ENCODE measurements at places on chromosomes 1 and 21. TPM values are rescaled to one million over a fixed set of nuclear protein-coding genes. Genes with fewer than 3 reads are reported as not detected.

DNA sequence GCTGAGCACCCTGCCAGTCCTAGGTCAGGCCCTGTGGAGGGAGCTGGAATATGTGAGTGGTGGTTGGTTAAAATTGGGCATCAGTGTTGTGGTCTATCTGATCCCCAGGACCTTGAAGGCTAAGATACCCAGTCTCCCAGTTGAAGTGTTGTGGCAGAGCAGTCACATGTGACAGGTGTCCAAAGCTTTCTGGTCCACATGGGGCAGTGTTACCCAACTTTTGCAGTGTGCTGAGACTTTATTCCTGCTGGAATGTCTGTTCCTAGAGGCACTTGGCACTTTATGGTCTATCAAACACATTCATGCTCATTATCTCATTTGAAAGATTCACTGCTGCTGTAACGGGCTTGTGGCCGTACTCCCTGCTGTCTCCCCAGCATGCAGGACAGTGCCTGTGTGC is 21.0 kb upstream of the LORICRIN start:
- no peaks in the 10 kb centered on the region for H3K4me1 ChIP-seq
- no peak for DNase-seq
- H3K36me3 ChIP-seq, result no peaks in the 10 kb centered on the region
- H3K27me3 ChIP-seq, result peaks cover 8% of the 10 kb centered on the region
- no peak overlapping the region for H3K27ac ChIP-seq
- H3K4me3 ChIP-seq, result no peak overlapping the region

GRCh38 chr1:199955235-199955634 is 72.3 kb upstream of the NR5A2 start:
- H3K4me1 ChIP-seq, result no peaks in the 10 kb centered on the region
- H3K27me3 ChIP-seq, result no peaks in the 10 kb centered on the region
- H3K27ac ChIP-seq, result no peak overlapping the region
- no peak for DNase-seq

- H3K4me3 ChIP-seq, result no peak overlapping the region
- H3K4me1 ChIP-seq, result peaks cover 2% of the 10 kb centered on the region
- DNase-seq, result peak; percentile 50
- H3K36me3 ChIP-seq, result no peaks in the 10 kb centered on the region
- H3K27me3 ChIP-seq, result no peaks in the 10 kb centered on the region
- no peak overlapping the region for H3K27ac ChIP-seq
Measured at GRCh38 chr21:43703035-43703880, 15.7 kb upstream of the PDXK start.

DNA sequence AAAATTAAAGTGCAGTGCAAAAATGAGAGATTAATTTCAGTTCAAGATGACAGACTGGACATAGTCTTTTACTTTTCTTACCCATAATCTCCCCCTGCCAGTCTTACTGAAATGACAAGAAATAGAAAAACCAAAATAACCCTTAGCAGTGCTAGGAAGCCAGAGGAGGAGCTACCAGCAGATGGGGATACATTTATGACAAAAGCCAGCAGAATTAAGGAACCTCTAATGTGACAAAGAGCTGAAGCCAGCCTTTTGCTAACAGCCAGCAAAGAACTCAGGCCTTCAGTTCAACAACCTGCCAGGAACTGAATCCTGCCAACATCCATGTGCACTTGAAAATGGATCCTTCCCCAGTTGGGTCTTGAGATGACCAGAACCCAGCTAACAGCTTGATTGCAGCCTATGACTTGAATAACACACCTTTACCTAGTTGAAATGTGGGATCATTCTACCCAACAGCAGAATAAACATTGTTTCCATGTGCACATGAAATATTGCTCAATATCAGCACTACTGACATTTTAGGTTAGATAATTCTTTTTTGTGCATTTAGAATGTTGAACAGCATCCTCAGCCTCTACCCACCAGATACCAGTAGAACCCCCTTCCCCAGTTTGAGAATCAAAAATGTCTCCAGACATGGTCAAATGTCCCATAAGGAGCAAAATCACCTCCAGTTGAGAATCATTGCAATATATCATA is 7.9 kb upstream of the TRAF5 start:
- H3K36me3 ChIP-seq, result peaks cover 8% of the 10 kb centered on the region
- no peaks in the 10 kb centered on the region for H3K4me1 ChIP-seq
- no peak for DNase-seq
- no peaks in the 10 kb centered on the region for H3K27me3 ChIP-seq
- no peak overlapping the region for H3K4me3 ChIP-seq

DNA sequence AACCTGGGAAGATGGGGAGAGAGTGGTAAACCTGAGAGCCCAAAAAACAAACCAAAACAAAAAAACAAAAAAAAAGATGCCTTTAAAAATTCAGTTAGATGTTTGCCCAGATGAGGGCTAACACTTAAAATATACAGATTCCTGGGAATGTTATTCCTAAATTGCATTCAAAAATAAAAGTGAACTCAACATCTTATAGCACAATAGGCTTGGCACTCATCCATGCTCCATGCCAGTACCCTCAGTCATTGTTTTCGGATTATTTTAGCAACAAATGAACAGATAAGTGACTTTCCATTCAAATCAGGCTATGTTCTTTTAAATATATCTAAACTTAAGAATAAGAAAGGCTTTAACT is 3.7 kb downstream of the ATP1A1 start:
- no peaks in the 10 kb centered on the region for H3K27me3 ChIP-seq
- H3K27ac ChIP-seq, result peak overlapping the region; percentile 100
- H3K4me3 ChIP-seq, result no peak overlapping the region
- H3K4me1 ChIP-seq, result peaks cover 29% of the 10 kb centered on the region
- H3K36me3 ChIP-seq, result no peaks in the 10 kb centered on the region
- DNase-seq, result no peak

DNA sequence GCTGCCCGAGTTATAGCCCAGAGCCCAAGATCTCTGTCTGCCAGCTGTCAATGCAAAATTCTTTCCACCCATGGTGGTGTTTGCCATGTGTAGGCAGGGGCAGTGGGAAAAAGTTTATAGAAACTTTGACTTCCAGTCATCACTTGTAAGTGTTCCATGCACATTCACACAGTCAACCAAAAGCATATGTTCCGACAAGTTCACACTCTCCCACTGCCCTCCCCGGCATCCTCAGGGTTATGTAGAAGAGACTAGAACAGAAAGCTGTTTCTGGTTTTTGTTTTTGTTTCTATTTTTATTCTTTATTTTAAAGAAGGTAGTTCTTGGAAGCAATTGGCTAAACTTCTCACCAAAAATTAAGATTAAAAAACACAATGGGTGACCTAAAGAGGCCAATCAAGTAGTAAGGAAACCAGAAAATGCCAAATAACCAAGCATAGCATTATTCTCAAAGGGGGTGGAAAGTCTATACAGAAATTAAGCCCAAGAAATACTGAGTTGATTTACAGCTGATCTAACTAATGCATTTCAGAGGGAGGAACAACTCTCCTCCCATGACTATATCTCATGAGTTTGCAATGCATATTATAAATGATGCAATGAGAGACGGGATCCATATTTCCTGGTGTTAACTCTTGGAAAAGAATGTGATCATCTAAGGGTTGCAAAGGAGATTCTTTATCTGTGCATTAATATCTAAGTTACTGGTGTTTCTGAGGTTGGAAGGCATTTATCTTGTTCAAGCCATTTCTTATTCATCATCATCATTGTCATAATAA is 91.5 kb upstream of the ETS2 start:
- no peaks in the 10 kb centered on the region for H3K27me3 ChIP-seq
- H3K36me3 ChIP-seq, result no peaks in the 10 kb centered on the region
- no peaks in the 10 kb centered on the region for H3K4me1 ChIP-seq
- no peak overlapping the region for H3K27ac ChIP-seq
- DNase-seq, result no peak

DNA sequence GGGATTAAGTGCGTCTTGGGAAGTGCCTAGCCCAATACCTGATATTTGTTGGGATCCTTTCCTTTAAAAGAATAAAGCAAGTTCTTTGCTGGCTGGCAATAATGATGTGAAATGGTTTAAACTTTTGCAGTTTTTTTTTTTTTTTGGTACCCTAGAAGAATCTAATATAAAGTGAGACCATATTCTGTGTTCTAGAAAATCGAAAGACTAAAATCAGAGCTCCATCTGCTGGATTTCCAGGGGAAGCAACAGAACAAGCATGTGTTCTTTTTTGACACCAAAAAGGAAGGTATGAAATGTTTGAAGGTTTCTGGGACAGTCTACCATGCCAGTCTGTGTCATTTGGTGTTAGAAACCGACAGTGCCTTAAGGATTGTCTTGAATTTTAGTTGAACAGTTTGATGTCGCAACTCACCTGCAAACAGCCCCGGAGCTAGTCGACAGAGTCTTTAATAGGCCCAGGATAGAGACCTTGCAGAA is 6.4 kb downstream of the UTP11 start:
- no peaks in the 10 kb centered on the region for H3K27me3 ChIP-seq
- peaks cover 49% of the 10 kb centered on the region for H3K36me3 ChIP-seq

- H3K36me3 ChIP-seq, result no peaks in the 10 kb centered on the region
- peaks cover 1% of the 10 kb centered on the region for H3K4me1 ChIP-seq
- H3K4me3 ChIP-seq, result no peak overlapping the region
- no peaks in the 10 kb centered on the region for H3K27me3 ChIP-seq
Measured at GRCh38 chr21:41775149-41775472, 8.3 kb upstream of the RIPK4 start.

- no peak overlapping the region for H3K4me3 ChIP-seq
- no peak overlapping the region for H3K27ac ChIP-seq
- H3K4me1 ChIP-seq, result peaks cover 8% of the 10 kb centered on the region
- DNase-seq, result no peak
Measured at GRCh38 chr1:168751195-168751650, 22.2 kb upstream of the DPT start.

- no peaks in the 10 kb centered on the region for H3K27me3 ChIP-seq
- H3K4me1 ChIP-seq, result no peaks in the 10 kb centered on the region
- no peak overlapping the region for H3K4me3 ChIP-seq
- H3K36me3 ChIP-seq, result peaks cover 5% of the 10 kb centered on the region
Measured at GRCh38 chr1:113742515-113742914, 16.8 kb downstream of the PHTF1 start.

DNA sequence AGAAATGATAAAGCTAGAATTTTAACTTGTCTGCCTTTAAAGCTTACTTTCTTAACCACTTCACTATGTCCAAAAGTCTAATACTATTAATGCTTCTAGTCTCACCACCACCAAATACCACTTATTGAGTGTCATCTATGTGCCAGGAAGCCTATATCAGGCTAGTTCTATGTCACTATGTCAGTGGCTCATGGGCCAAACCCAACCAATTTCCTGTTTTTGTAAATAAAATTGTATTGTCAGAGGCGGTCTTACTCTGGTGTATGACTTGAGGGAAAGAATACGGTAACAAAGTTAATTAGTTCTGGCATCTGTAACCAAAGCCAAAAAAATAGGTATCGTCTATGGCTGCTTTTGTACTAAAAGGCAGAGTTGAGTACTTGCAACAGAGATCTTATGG is 14.8 kb downstream of the F5 start:
- no peak overlapping the region for H3K27ac ChIP-seq
- H3K36me3 ChIP-seq, result no peaks in the 10 kb centered on the region
- H3K4me3 ChIP-seq, result no peak overlapping the region
- H3K4me1 ChIP-seq, result no peaks in the 10 kb centered on the region
- no peak for DNase-seq

DNA sequence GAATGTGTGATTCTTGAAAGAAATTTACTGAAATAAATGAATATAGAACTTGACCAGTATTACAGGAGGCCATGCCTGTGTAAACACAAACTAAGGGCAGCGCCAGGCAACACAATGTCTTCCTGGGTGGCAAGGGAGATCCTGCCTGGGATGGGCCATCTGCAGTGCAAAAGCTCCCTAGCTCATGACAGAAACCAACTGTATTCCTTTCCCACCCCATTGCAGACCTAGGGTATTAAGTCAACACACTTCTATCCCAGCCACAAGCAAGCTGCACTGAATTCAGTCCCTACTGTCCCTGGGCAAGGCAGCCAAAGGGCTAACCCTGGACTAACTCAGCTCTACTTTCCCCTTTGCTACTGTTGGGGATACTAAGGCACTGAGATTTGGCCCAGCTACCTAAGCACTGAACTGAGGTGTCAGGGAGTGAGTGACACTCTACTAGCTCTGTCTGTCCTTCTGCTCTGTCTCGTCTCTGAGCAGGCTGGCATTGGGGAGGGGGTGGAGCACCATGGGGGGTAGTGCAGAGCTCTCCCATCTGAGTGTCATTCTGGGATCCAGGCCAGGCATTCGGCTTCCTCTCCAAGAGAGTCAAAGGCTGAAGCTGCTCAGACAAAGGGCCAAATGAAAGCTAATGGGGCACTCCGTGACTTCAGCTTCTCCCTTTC is 2.5 kb downstream of the INKA2 start:
- no peaks in the 10 kb centered on the region for H3K36me3 ChIP-seq
- peaks cover 18% of the 10 kb centered on the region for H3K27me3 ChIP-seq

GRCh38 chr1:113770031-113770430 is 10.7 kb upstream of the PHTF1 start:
- no peak for DNase-seq
- no peak overlapping the region for H3K4me3 ChIP-seq
- no peak overlapping the region for H3K27ac ChIP-seq
- no peaks in the 10 kb centered on the region for H3K4me1 ChIP-seq

- no peak overlapping the region for H3K27ac ChIP-seq
- H3K36me3 ChIP-seq, result no peaks in the 10 kb centered on the region
- H3K27me3 ChIP-seq, result no peaks in the 10 kb centered on the region
- no peaks in the 10 kb centered on the region for H3K4me1 ChIP-seq
Measured at GRCh38 chr21:25555492-25555891, 51.8 kb downstream of the MRPL39 start.

GRCh38 chr1:40694353-40694874 is 2.9 kb downstream of the NFYC start:
- H3K4me1 ChIP-seq, result peaks cover 11% of the 10 kb centered on the region
- DNase-seq, result no peak
- no peak overlapping the region for H3K27ac ChIP-seq
- H3K36me3 ChIP-seq, result no peaks in the 10 kb centered on the region
- no peaks in the 10 kb centered on the region for H3K27me3 ChIP-seq

DNA sequence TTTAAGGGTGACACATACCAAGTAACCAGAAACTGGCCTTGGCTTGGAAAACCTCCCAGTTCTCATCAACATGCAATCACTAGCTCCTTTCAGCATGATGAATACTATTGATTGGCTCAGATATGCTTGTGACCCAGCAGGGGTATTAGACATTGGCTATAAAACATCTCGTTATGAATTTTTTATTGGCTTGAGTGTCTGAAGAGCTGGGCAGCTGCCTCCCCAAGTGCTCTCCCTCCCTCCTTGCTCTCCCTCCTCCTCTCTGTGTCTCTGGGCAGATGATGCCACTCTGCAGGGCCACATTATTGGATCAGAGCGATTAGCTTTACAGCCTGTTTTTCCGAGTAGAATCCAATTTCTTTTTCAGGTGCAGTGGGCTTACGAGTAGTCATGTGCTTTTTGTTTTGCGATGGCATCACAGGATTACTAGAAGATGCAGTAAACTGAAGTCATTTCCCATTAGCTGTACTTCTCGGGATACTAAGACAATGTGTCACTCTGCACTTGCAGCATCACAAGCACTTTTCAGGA is 79.3 kb upstream of the ATF3 start:
- no peak overlapping the region for H3K27ac ChIP-seq
- no peaks in the 10 kb centered on the region for H3K4me1 ChIP-seq
- H3K27me3 ChIP-seq, result no peaks in the 10 kb centered on the region
- H3K4me3 ChIP-seq, result no peak overlapping the region
- no peaks in the 10 kb centered on the region for H3K36me3 ChIP-seq
- no peak for DNase-seq

Gene KRTAP19-1
- polyA plus RNA-seq, result not detected

Gene IFFO2
- polyA plus RNA-seq, result 7.6 TPM

Gene CDKN2C
- polyA plus RNA-seq, result 5.7 TPM

Gene FCAMR
- polyA plus RNA-seq, result not detected

Gene GCSAML
- polyA plus RNA-seq, result 0.06 TPM

Gene RGS8
- 0.02 TPM for polyA plus RNA-seq

Gene PEAR1
- polyA plus RNA-seq, result 10.7 TPM

Gene GALNT2
- 23.1 TPM for polyA plus RNA-seq

Gene KLF17
- 0.21 TPM for polyA plus RNA-seq

Gene HES3
- not detected for polyA plus RNA-seq

Gene RGS1
- 34.1 TPM for polyA plus RNA-seq

Gene MPL
- polyA plus RNA-seq, result 0.12 TPM
